ENCODE measurements at places on chromosomes 3 and 15. TPM values are rescaled to one million over a fixed set of nuclear protein-coding genes. Genes with fewer than 3 reads are reported as not detected.

BLOC1S6 gene
- total RNA-seq, result 23.7 TPM

DNAH12 gene
- 0.04 TPM for total RNA-seq

IL17RD gene
- 0.86 TPM for total RNA-seq

DNA sequence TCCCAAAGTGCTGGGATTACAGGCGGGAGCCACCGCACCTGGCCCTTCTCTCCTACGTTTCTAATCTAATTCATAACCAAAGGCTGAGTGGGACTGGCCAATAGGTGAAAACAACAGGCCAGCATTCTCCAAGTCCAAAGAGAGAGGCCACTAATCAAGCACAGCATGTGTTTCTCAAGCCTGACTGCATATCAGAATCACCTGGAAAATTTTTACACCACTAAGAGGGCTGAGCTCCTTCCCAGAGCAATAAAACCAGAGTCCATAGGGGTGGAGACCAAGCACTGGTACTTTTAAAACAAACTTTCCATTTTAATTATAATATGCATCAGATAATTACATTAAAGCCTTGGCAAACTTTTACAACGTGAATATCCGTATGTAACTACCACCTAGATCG is 254.4 kb downstream of the OPA1 start:
- DNase-seq, result no peak

- DNase-seq, result no peak
Measured at GRCh38 chr3:90035643-90036042, 928.2 kb downstream of the EPHA3 start.

GRCh38 chr15:83794209-83794608 is 140.3 kb downstream of the ADAMTSL3 start:
- DNase-seq, result no peak

GRCh38 chr15:75008221-75008625 is 12.9 kb downstream of the SCAMP5 start:
- DNase-seq, result no peak

- no peak for DNase-seq
Measured at GRCh38 chr15:95919460-95919859, 411.0 kb upstream of the NR2F2 start.

GRCh38 chr15:64386291-64386690 is 1.3 kb upstream of the TRIP4 start:
- DNase-seq, result no peak

DNA sequence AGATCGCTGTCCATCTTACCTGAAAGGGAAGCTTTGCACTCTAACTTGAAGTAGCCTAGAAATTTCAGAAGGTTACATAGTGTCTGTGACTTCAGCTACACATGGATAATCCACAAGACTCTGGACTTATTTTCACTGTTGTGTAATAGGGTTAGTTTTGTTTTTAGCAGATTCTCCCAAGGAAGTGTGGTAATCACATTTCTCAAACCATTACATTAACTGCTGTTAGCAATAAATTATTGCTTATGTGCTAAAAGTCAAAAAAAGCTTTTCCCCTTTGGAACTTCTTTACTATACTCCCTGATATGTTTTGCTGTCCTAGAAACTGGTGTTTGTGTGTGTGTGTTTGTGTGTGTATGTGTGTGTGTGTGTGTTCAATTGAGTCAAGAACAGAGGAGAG is 351.8 kb upstream of the TPRG1 start:
- no peak for DNase-seq

All from psoas muscle (tissue), 8 donors.